ENCODE measurements at places on chromosomes 12 and 14.

DNA sequence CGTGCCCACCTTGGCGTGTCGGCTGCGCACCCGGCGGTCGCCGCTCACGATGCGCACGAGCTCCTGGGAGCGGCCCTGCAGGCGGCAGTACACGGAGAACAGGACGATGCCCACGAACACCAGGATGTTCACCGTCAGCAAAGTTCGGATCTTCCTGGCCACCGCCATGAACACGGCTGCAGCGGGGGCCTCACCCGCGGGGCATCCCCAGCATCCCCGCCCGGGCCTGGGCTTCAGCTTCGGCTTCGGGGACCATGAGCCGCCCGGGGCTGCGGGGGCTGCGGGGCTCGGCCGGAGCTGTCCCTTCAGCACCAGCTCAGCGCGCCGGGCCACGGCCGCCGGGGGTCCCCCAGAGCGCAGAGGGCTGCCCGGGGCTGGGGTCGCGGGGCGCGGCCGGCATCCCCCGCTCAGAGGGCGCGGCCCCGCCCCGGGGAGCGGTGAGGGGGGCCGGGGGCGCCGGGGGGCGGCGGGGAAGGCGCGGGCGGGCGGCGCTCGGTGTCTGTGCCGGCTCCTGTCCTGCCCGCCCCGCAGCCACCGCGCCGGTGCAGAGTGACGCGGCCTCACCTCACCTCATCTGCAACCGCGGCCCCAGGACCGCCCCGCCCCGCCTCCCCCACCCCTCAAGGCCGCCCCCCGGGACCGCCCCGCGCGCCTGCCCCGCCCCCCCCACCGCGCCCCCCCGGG, at the start of gene GALNT9:
GALNT9 (minus strand) TSS at position 554 of the 684 bp plus-strand sequence; CDS start at position 168, 386 bp downstream.
- no peak for DNase-seq

DNA sequence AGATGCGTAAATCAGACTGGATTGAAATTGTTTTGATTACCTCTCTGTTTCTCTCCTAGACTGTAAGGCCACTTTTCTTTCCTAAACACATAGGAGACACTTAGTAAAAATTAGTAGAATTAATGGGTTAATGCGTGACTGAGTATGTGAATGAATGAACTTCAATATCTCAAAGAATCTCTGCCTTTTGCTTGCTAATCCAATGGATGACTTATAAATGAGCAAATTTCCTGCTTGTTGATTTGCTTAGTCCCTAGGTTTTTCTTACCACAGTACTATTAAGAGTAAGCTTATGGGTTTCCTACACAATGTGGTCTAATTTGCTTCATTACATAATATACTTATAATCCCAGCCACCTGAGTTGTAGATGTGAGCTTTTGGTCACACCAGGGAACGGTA, 164.1 kb downstream of the SRGAP1 start:
- DNase-seq: no peak

DNA sequence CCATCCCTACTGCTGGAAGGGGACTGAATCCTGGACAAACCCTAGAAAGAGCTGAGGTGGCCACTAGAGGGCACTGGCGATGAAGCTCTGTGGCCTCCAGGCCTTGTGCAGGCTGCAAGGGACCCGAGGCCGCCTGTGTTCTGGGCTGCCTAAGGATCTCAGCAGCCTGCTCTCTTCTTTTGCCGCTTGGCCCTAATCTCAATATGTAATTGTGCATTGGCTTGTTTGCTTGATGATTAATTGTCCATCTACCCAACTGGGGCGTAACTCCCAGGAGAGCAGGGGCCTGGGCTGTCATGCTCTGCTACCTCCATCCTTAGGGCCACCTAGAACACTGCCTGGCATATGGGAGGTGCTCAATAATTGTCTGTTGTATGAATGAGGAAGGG, 73.8 kb downstream of the SYNE3 start:
- peak; percentile 56 for DNase-seq

GRCh38 chr12:65278576-65279368, at the start of gene MSRB3:
MSRB3 (plus strand) TSS chr12:65278683; CDS start chr12:65308580, 29,897 bp downstream.
- peak; percentile 64 for DNase-seq

DNA sequence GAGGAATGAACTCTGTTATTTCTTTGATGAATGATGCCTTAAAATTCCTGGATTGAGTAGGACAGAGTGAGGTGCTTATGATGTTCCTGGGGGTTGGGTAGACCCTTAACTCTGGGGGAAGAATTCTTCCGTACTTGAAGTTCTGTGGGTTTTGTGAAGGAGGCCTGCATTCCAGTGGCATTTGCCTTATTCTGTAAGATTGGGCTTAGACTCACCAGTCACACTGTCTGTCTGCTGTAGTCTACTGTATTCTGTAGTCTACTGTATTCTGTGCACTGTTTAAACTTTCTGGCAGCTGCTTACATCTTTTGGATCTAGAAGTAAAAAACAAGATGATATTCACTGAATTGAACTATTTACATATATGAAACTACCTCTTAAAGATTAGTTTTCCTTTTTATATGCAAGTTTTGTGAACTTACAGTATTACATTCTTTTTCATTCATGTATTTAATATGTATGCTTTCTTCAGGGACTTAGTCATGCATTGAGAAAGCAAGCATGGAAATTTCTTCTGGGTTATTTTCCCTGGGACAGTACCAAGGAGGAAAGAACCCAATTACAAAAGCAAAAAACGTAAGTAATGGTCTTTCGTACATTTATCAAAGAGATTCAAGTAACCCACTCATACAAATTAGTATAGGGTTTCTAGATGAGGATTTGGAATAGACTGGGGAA, 42.3 kb upstream of the TPH2 start:
- DNase-seq: no peak

- DNase-seq: no peak
Observed at GRCh38 chr12:76152181-76152807, 67.8 kb upstream of the NAP1L1 start.

Data from mammary epithelial cell (primary cell).